ENCODE measurements at places on chromosomes 16 and 17.

GRCh38 chr16:87736008-87736382 lies 29.8 kb downstream of the KLHDC4 start:
- no peak for DNase-seq

DNA sequence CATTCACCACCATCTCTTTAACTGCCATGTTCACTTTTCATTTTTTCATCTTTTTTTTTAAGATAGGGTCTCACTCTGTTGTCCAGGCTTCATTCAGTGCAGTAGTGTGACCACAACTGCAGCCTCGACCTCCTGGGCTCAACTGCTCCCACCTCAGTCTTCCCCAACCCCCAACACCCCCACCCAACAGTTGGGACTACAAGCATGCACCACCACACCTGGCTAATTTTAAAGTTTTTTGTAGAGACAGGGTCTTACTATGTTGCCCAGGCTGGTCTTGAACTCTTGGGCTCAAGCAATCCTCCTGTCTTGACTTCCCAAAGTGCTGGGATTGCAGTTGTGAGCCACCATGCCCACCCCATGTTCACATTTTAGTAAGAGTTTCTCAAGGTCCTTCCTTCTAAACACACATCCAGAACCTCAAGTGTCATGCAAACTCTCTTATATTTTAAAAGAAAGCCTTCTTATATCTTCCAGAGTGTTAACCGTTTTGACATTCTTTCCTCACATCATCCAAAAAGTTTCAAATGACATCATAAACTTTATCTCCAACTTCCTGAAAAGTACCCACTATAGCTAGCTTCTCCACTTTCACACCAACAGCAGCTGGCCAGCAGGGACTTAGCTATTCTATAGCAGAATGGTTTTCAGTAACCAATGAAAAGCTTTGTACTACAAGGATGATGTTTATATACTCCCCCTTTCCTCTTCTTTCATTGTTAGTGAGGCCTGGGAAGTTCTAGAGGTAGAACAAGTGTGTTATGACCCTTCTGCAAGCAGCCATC lies 49.3 kb downstream of the TRAF4 start:
- no peak for DNase-seq

- no peak for DNase-seq
Measured at GRCh38 chr16:276426-277077, 808 bp upstream of the RGS11 start.

- no peak for DNase-seq
Measured at GRCh38 chr16:85227084-85227945, 115.0 kb upstream of the CIBAR2 start.

DNA sequence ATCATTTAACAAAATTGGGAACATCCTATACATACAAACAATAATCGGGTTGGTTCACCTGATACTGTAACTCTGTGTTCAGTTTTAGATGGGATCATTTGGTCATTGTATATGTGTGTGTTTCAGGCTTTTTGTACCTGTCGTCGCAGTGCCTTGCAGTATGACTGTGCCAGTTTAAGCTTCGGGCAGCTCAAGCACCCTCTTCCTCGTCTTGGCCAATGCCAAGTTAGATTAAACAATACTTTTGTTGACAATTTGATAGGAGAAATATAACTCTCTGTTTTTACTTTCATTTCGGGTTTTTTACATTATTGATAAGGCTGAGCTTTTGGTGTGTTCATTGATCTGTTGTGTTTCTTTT lies 37.0 kb upstream of the ARHGAP17 start:
- no peak for DNase-seq

DNA sequence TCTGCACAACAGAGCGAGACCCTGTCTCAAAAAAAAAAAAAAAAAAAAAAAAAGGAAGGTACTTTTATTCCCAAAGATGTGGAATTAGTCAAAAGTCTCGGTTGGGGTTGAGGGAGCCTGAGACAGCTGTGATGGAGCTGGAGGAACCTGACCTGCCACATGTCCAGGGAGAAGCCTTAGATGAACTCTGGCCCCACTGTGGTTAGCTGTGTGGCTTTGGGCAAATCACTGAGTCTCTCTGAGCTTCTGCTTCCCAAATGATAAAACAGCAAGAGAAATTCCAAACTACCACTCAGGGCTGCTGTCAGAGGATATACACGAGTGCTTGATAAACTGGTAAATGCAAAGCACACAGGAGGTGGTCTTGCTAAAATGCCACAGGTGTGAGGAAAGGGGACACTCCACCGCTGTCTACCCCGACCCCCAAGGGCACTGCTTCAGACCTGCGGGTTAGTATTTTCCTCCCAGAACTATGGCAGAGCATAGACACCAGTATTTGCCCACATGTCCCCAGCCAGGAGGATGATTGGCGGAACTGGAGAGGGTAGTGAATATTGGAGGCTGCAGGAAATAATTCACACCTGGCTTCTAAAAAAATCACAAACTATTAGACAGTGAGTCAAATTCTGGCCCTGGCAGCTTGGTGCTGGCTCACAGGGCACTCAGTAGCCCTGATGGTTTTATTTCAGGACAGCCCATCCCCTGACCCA lies 14.7 kb downstream of the DRC3 start:
- DNase-seq = no peak

DNA sequence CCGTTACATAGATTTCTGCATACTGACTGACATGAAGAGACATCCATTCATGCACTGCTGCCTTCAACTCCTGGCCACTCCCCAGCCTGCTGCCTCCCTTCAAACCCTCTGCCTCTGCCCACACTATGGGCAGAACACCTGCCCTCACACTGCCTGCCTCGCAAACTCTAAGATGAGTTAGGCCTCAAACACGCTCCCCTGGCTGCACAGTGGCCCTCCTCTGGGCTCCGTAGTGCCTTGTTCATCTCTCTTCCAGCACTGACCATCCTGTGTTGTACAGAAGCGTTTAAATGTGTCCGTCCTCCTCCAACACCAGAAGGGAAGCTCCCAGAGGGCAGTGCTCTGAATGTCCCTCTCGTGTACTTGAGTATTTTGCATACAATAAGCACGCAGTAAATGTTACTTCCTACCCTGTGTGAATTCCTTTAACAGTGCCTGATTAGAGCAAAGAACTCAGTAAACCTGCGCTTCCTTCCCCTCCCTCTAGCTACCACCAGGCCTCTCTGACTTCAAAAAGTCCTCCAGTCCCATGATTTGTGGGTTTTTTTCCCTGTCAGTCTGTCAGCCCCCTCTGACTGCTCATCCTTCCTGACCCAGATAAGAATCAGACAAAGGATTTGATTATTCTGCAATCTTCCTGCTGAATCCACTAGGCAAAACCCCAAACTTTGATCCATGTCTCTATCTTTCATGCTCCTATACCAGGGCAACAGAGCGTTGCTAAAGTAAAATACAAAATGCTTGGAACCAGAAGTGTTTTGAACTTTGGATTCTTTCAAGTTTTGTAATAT lies 3.9 kb downstream of the DHX33 start:
- DNase-seq = no peak

- DNase-seq = no peak
Measured at GRCh38 chr16:57538235-57538721, 1.9 kb upstream of the CCDC102A start.

Data from effector memory CD8-positive, alpha-beta T cell (primary cell).